ENCODE measurements at places on chromosomes 3 and 15.

DNA sequence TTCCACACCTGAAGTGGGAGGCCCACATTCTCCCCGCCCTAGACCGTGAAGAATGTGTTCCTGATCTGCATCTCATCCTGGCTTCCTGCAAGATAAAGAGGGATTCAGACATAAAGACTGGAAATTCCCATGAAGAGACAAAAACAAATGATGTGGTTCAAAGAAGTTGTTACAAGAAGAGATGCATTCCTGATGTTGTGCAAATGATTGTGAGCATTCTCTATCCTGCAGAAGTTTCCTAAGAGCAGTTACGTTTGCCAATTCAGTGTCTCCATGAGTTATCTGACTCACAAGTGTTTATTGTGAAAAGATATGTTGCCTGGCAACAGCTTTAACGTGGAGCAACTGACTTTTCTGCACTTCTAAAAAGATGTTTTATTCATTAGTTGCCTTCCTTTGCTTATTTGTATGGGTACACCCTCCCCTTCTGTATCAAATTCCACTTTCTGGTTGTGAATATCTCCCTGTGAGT, 107.8 kb downstream of the ZIC4 start:
- no peak for DNase-seq

GRCh38 chr3:151660885-151661284, 72.8 kb upstream of the AADACL2 start:
- DNase-seq = no peak

DNA sequence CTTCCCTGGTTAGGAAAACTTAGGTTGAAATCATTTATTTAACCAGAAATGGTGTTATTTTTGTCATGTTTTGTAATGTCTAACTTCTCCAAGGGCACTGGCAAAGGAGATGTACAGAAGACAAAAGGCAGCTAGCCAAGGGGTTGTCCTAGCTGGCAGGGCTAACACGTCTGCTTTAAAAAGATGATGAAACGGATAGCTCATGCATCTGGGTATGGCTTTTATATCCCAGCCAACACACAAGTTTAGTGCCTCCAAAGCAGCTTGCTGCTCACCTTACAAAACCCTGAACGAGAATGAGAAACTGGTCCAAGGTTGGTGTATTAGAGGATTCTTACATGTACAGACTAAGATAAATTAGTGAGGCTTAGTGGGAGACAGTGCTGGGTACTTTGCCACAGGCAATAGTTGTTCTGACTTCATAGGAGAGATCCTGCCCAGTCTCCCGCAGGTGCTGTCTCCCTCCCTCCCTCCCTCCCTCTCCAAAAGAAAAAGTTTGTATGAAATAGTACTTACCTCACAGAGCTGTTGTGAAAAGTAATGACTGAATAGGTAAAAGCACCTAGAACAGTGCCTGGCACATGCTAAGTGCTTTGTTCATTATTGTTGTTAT, 47.8 kb downstream of the KCNMB2 start:
- DNase-seq = no peak

DNA sequence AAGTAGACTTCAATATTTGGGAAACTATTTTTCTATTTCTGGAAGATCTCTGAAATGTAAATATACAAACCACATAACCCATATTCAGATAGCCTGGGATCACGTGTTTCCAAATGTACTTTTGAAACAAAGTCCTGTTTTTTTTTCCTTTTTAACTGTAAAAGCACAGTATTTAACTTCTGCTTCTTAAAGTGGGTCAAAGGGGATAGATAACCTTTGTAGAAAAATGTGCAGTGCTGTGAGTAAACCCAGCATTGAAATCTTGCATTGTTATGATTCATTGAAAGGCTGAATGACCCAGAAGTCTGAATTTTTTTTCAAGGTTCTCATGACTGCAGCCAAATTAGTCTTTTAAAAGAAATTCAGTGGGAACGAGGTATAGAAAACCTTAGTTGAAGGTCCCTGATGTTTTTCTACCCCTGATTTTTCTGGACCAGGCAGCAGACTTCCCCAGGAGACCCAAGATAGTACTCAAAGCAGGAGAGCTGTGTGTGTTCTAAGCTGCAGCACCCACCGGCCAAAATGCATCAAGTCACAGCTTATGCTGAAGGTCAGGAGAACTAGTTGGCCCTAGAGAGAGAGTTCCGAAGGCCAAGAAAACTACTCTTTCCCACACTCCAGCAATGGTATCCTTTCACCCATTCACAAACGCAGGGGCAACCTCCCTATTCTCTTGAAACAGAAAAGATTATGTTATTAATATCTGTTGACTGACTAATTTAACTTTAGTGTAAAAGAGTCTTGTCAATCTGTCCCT, 43.6 kb upstream of the APH1B start:
- no peak for DNase-seq

DNA sequence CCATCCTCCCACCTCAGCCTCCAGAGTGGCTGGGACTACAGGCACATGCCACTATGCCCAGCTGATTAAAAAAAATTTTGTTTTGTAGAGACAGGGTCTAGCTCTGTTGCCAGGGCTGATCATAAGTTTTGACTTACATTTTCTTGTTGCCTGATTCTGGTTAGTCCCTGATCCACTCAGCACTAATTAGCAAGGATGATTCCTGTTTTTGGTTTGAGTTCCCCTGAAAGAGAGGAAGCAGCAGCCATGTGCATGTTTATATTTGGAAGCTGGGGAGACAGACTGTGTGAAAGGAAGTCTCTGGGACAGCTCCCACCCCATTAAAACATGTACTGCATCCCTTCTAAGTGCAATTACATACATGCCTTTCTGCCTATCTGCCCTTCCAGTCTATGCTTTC, 3.6 kb upstream of the NCK1 start:
- DNase-seq = no peak

DNA sequence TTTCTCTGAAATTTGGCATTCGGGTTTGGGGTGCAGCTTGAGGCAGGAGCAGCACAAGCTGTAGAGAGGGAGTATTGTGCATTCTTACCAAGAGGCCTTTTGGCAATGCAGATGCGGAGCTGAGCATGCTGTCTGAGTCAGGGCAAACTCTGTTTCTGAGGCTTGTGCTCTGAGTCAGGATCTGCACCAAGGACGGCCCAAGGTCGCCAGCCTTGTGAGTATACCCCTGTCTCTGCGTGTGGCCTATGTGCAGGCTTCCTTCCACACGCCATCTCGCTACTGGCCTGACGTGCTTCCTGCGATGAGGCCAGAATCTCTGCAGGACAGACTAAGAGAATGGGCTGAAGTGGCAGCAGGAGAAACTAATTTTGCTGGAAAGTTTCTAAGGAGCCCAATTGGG, 83.8 kb upstream of the ROPN1 start:
- no peak for DNase-seq

DNA sequence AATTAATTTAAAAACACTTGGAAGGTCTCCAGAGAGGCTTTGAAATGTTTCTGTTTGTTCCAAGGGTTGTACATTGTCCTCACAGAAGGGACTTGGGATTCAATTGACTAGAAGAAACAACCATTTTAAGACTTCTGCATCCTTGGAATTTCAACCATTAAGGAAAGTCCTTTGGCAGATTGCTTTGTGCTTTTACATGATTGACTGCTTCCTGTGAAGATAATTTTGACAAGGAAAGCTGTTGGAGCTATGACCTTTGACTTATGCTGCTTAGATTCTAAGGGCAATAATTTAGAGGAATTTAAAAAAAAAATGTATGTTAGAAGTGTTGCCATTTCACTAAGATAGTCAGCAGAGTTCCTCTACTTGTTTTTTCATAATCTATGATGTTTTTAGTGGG, 483.9 kb upstream of the TBL1XR1 start:
- no peak for DNase-seq

GRCh38 chr3:111547631-111548030, 5.6 kb downstream of the CD96 start:
- DNase-seq = peak; percentile 48

GRCh38 chr3:126270145-126270811, 86.9 kb downstream of the KLF15 start:
- DNase-seq = no peak

GRCh38 chr3:102238362-102238761, 196.5 kb upstream of the ZPLD1 start:
- no peak for DNase-seq

DNA sequence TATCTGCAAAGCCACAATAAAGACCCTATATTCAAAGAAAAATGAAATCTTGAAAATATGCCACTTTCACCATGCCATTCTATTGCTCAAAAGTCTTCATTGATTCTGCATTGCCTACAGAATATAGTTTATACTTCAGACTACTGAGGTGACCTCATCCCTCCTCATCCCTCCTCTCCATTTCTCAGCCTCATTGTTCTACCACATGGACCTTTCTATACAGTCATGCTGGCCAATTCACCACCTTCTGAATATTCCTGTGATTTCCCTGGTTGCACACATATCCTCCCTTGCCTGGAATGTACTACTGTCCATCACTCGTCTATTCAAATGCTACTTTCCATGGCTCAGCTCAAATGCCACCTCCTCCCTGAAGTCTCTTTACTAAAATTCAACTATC, 3.5 kb upstream of the COL8A1 start:
- no peak for DNase-seq

GRCh38 chr3:151864423-151865101, 8.9 kb upstream of the SUCNR1 start:
- DNase-seq = no peak

DNA sequence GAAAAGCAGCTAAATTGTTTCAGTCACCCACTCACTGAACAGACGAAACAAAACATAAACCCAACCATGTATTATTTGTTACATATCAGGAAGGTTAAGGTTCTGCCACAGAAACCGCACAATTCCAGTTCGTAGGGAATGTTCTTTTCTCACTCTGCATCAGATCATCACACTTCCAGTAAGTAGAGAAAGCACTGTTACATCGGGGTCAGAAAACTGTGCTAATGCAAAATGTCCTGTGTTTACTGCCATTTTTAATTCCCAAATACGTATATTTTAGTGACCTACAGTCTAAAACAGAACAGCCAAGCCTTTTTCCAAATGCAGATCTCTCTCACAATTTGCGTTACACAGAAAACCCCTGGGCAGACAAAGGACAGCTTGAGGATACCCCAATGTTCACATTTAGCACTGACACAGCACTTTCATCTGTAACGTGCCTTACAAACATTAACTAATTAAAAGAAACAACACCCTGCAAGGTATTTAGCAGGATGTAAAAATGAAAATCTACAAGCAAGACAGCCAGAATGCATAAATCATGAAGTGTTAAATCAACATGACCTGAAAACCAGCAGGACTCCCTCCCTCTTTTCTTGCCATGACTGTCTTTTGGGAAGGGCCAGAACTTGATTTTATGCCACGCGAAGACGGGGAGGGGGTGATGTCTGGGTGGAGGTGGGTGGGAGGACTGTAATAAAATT, 34.8 kb upstream of the SKIL start:
- DNase-seq = no peak

DNA sequence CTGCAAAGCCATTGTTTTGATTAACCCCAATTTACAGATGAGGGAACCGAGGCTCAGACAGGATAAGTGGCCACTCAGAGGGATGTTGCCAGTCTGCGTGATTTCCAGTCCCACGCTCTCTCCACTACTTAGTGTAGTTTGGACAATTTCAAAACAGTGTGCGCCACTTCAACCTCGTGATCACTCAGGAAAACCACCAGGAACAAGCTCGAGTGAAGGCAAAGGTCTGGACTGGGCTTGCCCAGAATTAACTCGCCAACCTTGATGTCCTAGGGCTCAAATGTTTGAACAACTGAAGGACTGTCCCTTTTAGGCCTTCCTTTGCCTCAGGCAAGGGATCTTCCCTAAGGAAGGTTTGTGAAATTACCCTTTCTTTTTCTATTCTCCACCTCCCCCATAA, 124.2 kb upstream of the LMOD3 start:
- DNase-seq = no peak

DNA sequence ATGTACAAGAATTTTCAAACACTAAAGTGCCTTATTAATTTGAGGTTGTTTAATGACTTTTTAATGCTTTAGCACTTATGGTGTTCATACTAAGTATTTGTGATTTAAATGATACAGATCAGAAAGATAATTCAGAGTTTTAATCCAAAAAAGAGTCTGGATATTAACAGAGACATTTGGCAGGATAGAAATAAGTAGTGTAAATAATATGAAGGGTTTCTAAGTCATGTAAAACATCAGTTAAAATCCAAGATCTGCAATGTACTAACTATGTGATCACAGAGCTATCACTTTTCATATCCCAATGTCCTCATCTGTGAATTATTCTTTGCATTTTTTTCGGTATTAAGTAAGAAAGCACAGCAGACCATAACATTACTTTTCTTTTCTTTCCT, 62.9 kb downstream of the CD200 start:
- no peak for DNase-seq

- DNase-seq = no peak
Observed at GRCh38 chr3:159904455-159904854, 84.2 kb upstream of the IL12A start.

DNA sequence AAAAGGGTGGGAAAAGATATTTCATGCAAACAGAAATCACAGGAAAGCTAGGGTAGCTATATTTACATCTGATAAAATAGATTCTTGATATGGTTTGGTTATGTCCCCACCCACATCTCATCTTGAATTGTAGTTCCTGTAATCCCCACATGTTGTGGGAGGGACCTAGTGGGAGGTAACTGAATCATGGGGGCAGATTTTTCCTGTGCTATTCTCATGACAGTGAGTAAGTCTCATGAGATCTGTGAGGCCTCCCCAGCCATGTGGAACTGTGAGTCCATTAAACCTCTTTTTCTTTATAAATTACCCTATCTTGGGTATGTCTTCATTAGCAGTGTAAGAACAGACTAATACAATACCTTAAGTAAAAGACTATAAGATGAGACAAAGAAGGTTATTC, 558.1 kb downstream of the RSL24D1 start:
- no peak for DNase-seq

DNA sequence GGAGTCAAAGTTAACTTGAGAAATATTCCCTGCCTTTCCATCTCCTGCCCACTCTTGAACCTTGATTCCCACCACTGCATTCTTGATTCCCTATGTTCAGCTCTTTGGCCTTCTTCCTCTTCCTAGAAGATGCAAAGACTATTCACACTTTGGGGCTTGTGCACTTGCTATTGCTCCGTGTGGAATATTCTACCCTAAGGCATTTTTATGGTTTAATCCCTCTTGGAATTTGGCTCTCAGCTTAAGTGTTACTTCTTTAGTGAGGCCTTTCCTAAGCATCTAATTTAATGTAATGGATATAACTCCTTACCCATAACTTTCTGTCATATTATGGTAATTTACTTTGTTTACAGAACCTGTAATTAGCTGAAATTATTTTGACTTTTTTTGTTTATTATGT, 318.9 kb upstream of the COL8A1 start:
- DNase-seq = no peak

DNA sequence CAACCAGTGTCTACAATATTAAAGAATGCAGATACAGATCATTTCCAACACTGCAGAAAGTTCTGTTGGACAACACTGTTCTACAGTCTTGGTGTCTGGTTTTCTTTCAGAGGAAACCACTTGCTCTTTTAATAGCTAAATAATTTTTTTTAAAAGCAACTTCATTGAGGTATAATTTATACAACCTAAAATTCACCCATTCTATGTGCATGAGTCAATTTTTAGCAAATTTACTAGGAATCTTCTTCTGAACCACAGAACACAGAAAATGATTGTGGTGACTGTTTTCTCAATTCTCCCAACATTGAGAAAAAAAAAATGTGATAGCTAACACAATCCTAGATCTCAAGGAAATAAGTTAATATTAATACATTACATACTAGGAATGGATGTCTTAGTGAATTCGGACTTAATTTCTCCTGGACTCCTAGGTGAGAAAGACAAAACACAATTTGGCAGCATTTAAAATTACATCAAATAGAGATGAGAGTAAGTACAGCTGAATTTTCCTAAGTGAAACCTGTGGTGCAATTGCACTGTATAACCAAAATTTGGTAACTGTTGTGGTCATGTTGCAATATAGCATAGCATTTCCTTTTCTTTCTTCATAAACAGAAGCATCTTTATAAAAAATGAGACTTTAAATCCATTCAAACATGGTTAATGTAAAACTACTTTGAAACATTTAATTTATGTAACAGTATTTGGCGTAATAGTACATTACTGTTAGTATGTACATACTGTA, 15.3 kb upstream of the PLCL2 start:
- DNase-seq = no peak
